M059J (cell line): ENCODE measurements at places on chromosomes 4 and X. TPM values are rescaled to one million over a fixed set of nuclear protein-coding genes. Genes with fewer than 3 reads are reported as not detected.

DNA sequence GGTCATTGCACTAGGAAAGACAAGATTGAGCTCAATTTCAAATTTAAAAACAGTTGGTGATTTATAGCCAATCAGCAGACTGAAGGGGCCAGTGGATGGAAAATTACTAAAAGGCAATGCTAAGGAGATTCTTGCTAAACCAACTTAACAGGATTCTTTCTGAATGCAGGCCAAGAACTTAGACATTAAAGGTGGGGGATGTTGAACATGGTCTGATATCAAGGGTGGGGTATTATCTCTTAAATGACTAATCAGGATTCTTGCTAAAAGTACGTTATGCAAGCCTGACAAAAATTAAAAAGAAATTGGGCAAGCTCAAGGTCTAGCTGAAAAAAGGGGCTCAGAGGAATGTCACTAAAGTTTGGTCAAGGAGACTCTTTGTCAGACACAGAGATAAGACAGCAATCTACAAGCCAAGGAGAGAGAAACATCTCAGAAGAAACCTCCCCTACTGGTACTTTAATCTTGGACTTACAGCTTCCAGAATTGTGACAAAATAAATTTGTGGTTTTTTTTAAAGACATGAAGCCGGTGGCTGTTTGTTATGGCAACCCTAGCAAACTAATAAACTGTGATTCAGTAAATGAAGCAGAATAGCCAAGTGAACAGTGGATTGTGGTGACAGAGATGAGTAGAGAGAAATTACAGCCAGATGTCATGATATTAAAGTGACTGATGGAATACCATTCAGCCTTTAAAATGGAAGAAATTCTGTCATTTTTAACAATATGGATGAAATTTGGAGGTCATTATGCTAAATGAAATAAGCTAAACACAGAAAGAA lies 120.3 kb upstream of the KLHL4 start:
- peak; percentile 42 for DNase-seq

Gene MAGEC3
- total RNA-seq = 0.57 and 0.76 TPM in 2 replicates

DNA sequence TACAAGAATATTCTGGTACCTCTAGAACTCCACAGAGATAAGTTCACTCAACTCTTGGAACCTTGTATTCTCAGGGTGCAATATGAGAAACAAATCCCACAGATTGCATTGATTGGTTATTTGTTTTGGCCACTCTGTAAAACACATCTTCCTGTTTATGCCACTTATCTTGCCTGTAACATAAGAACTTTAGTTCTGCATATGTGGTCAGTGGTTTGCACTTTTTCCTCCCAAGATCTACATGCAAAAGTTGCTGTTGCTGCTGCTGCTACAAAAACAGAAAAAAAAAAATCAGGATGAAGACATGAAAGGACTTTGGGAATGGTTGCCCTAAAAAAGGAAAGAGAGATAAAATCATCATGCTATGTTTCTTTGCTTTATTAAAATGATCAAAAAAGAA lies 9.6 kb downstream of the ODAPH start:
- DNase-seq = no peak

DNA sequence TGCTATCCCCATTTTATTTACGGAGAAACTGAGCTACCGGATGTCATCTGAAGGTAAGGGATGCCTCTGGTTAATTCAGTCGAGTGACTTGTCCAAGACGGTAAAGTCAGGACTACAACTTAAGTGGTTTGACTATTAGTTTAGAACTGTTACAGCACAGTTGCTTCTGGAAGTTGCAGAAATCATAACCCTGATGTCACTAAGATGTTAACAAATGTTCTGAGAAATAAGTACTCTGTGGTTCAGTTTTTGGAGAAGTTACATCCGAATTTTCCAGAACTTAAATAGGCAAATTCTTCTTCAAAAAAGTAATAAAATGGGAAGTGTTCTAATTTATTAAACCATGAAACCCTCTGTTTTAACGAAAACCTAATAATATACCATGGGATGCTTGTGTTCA lies 3.1 kb downstream of the PPA2 start:
- DNase-seq = no peak

DNA sequence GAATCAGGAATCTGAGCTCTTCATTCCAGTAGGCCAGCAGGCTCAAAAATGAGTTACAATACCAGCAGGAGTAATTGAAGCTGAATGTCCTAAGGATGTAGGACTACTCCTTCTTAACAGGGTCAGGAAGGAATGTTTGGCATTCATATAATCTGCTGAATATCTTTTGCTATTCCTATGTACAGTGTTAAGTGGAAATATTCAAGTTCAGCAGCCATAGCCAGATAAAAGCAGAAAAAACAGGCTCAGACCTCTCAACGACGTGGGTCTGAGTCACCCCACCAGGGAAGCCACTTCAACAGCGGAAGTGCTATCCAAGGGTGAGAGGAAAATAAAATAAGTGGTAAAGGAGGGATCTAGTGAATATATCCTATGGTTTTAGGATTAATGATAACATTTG lies 577.0 kb downstream of the SPOCK3 start:
- peak; percentile 56 for DNase-seq

DNA sequence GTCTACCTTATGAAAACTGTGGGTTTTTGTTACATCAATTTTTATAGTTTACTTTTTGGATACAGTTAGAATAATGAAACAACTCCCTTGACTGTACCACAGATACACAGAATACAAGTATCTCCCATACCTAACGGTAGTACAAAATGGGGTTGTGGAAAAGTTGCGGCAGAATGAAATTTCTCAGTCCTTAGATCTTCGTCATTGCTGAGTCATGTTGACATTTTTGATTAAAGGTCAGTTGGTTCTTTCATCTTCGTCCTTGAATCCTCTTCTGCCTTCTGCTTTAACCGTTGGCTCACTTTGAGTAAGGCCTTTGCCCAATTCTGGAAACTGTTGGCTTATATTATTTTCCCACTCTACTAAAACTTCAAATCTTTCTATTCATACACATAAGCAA lies 75.6 kb downstream of the TRIML1 start:
- DNase-seq = peak; percentile 52

GRCh38 chr4:10656988-10657387 lies 27.6 kb downstream of the CLNK start:
- DNase-seq = peak; percentile 70

- DNase-seq = peak; percentile 64
These were observed 653 bp downstream of the BEX1 start for GRCh38 chrX:103063191-103063845.

Gene PDE6B
- 0.05 TPM in 1 of 2 replicates, not detected in the other for total RNA-seq

- peak; percentile 19 for DNase-seq
These were observed 62.3 kb upstream of the TLL1 start for GRCh38 chr4:165810726-165811125.

DNA sequence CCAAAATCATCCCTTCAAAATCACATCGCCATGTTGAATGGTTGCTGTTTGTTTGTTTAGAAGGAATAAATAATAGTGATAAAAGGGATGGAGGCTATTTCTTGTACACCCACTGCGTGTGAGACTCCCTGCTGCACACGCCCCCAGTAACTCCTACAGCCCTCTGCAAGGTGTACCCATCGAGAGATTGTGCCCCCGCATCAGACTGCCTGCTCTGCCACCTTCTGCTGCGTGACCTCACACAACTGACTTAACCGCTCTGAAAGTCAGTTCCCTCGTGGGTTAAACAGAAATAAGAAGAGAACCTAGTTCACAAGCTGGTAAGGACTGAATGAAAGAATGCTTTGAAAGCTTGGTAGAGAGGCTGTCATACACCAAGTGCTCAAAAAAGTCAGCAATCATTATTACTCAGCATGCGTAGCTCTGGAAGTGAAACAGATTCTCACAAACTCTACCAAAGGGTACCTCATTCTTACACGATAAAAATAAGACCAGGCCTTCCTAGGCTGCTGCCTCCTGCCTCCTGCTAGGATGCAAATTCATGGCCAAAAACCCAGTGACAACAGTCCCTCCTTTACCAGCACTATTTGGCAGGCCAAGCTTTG lies 147.1 kb downstream of the CPEB2 start:
- DNase-seq = no peak

Gene CHST7
- total RNA-seq = 11.0 and 17.4 TPM in 2 replicates

DNA sequence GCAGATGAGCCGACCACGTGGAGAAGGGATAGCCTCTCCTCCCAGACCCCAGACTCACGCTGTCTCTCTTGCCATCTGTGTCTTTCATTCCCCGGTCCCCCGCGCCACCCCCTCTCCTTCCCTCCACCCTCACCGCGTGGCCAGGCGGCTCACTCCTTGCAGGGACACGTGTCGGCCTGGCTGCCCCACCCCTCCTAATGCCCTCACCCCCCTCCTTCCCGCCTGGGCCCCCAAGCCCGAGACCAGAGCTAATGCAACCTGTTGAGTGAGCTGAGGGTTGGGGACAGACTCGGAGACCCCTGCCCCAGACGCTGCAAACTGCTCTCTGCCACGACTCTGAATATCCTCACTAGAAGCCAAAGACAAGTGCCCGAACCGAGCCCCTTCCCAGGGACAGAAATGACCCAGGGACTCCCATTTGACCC lies 1.8 kb downstream of the SLC38A5 start:
- DNase-seq = no peak

- DNase-seq = no peak
These were observed 53.7 kb upstream of the PRRG3 start for GRCh38 chrX:151641564-151641963.

- no peak for DNase-seq
These were observed 28.6 kb downstream of the MND1 start for GRCh38 chr4:153372967-153373562.

Gene KLHL4
- 1.5 and 1.8 TPM in 2 replicates for total RNA-seq

Gene PAGE2
- total RNA-seq = not detected in 2 replicates

Gene PRSS48
- not detected in 2 replicates for total RNA-seq

Gene UTP3
- total RNA-seq = 10.1 and 16.2 TPM in 2 replicates

- no peak for DNase-seq
These were observed 40.3 kb downstream of the MAML3 start for GRCh38 chr4:140113653-140114052.

- DNase-seq = peak; percentile 91
These were observed 167.5 kb upstream of the MAP3K15 start for GRCh38 chrX:19682712-19683331.

- DNase-seq = peak; percentile 63
These were observed 26.5 kb upstream of the NEIL3 start for GRCh38 chr4:177283167-177283566.

Gene HEPH
- 0.10 TPM in 1 of 2 replicates, not detected in the other for total RNA-seq

Gene GIMD1
- total RNA-seq = not detected in 2 replicates
